NCI-H460 (cell line): ENCODE measurements at places on chromosomes 5 and 9.

- DNase-seq = no peak
These were observed 242.2 kb upstream of the TNC start for GRCh38 chr9:115360122-115360521.

- DNase-seq = no peak
These were observed 45.0 kb upstream of the DMRTA1 start for GRCh38 chr9:22401671-22402070.

DNA sequence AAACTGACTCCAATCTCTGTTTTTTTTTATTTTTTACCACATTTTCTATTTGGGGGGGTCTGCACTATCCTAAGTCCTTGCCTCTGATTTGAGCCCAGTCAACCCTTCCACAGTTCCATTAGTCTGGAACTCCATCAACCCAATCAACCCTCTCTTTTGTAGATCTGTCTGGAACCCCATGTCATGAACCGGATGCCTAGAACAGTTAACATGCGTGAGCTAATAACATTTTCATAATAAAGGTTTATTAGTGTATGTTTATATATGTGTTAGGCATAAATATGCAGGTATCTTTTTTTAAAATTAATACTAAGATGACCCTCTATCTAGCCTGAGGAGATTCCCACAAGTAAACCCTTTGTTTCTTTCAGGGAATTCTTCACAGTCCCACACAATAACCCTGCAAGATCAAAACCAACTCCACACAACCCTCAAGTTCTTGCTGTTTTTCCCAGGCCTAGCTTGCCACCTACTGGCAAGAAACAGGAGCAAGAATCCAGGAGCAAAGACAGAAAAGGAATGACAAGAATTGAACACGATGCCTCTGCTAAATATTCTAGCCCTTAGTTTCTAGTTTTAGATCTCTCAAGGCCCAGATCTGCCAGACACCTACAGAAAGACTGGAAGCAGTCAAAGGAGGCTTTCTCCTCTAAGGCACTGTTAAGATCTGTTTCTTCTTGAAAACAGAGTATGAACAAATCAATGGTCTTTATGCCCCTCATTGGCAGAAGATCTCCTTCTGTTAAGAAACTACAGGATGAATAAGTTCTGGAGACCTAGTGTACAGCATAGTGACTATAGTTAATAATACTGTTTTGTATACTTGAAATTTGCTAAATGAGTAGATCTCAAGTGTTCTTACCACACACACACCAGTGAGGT is 100.4 kb downstream of the TRIM36 start:
- DNase-seq = peak; percentile 61

DNA sequence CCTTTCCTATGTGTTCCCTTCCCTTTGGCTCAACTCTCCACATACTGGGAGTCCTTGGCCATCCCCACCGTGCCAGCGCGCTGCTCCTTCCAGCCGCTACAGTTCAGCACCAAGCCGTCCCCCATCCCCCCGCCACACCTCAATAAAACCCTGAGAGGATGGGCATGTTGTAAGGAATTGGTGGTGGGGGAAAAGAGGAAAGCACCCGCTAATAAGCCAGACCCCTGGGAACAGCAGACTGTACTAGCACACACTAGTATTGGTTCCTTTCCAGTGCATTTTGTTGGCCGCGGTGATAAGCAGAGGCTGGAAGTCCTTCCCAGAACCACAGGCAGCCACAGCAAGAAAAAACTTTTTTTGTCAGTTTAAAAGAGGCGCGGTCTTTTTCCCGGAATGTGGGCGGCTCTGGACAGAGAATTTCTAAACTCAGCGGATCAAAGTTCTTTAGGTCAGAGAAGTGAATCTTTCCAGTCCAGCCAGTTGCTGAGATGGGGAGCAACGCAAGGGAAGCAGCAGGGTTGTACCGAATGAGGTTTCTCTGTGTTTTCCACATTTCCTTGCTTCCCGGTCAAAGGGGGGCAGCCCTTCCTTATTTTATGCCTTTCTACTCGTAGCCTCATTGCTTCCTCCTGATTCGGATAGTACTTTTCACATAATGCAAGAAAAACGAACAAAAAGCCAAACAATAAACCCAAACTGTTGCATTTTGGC is 2.1 kb downstream of the CHSY3 start:
- DNase-seq = peak; percentile 34

- no peak for DNase-seq
These were observed 332.8 kb downstream of the NSG2 start for GRCh38 chr5:174378121-174378874.

- no peak for DNase-seq
These were observed 193.6 kb downstream of the SREK1 start for GRCh38 chr5:66337626-66338226.

- no peak for DNase-seq
These were observed 121.8 kb upstream of the SPIN1 start for GRCh38 chr9:88266416-88266815.

- DNase-seq = no peak
These were observed 17.6 kb downstream of the DMXL1 start for GRCh38 chr5:119088438-119088837.

DNA sequence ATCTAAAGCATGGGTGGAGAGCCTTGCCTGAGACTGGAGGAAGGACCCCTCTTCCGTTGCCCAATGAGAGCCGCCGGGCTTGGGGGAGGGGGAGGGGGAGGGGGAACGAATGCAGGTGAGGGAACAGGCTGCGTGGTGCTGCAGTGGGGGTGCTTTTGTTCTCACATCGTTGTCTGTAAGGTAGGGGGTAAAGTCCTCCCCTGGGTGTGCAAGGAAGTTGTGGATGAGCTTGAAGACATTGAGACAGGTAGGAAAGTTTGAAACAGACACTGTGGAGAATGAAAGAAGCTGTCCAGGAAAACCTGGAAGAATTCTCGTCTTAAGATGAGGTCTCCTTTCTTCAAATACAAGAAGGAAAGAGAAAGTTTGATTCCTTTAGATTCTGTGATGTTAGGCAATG is 94.1 kb upstream of the LIFR start:
- DNase-seq = no peak

- peak; percentile 29 for DNase-seq
These were observed 171.6 kb downstream of the FAM174A start for GRCh38 chr5:100706776-100707175.

DNA sequence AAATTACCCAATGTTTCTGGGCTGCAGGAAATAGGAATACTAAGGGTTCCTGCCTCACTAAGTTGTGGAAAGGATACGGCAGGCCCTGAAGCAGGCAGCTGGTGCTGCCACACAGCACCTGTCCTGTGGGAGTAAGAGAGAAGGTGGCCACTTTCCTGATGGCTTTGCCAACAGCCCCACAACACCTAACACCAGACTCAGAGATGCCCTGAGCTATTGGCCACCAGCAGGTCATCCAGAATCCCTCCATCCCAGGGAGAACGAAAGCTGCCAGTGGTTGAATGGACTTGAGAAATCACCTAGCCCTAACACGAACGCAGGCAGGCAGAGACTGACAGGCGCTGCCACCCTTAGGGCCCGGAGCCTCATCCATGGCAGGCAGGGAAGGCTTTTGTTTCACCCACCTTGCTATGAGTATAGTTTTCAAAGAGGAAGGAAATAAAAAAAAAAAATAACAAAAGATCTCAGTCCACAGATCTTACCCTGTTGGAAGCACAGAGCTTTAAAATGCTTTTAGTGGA is 82.2 kb downstream of the DCP2 start:
- no peak for DNase-seq

- DNase-seq = no peak
These were observed 7.9 kb downstream of the GOLM1 start for GRCh38 chr9:86091477-86091876.

GRCh38 chr9:134491856-134492255 is 149.7 kb upstream of the COL5A1 start:
- DNase-seq = no peak

DNA sequence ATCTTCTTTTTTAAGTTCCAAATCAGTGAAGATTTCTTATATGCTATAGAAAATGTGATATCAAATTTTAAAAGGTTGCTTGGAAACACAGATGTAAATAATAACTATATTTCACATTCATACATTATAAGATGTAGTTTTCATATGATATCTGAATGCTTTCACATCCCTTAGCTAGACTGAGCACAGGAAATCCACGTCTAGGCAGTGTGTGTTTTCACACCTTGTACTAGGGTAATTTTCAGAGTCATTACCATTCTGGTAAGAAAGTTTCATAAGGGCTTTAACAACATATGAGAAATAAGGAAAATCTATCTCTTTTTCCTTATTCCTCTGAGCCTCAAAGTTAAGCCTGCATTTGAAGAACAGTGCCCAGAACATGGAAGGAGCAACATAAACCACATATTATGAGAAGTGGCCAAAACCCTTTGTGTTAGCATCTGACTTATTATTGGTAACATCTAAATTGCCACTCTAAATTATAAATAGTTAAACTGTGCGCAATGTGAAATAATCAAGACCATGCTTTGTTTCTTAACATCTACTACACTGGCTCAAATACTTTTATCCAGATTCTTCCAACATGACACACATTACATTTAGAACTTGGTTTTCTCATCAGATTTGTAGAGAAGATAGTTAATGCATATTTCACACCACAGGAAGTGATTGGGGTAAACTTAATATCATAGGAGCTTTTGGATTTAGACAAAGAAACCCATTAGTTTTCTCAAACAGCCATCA is 113.3 kb downstream of the PPP2R2B start:
- DNase-seq = no peak

- DNase-seq = no peak
These were observed 65.4 kb downstream of the CDC42SE2 start for GRCh38 chr5:131329286-131329560.

- DNase-seq = no peak
These were observed 45.7 kb downstream of the STOM start for GRCh38 chr9:121324316-121324715.

- no peak for DNase-seq
These were observed 242.7 kb downstream of the SYK start for GRCh38 chr9:91044354-91044753.

DNA sequence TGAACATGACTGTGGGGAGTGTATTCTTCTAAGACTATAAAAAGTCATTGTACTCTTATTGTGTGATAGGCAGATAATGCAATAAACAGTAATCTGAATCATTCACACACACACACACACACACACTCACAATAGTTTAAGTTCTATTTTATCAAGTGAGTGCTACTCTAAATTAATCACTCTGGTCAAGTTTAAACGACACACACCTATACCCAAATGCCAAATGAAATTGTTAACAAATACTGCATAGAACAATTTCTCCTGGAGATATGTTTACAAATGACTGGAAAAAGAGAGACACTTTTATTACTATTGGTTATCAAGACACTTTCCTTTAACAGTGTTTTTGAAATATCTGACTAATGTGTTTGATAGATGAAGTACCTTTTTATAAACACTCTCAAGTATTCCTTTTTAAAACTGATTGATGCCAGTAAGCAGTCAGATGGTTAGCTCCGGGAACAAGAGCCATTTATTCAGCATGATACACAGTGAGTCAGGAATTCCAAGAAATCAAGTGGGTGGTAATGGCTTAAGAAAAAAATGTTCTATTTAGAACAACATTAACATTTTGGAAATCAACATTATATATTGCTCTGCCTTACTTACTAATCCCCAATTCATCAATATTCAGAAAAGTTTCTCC is 521.6 kb upstream of the ST8SIA4 start:
- DNase-seq = no peak

GRCh38 chr5:157351802-157352092 is 85.8 kb downstream of the CYFIP2 start:
- no peak for DNase-seq

- DNase-seq = no peak
These were observed 28.9 kb downstream of the RASEF start for GRCh38 chr9:83034026-83034425.
